ENCODE measurements at places on chromosomes 1 and 21.
A peak's percentile ranks its signal among the peaks of the same experiment; 100 is the strongest.

GRCh38 chr1:221149111-221149510, 269.9 kb downstream of the HLX start:
- peak; percentile 56 for DNase-seq

GRCh38 chr21:35358008-35358407, 308.9 kb upstream of the RUNX1 start:
- peak; percentile 47 for DNase-seq

- DNase-seq: peak; percentile 69
Measured at GRCh38 chr1:157782931-157783330, 6.0 kb upstream of the FCRL2 start.

- no peak for DNase-seq
Measured at GRCh38 chr1:156211243-156211642, 1.6 kb upstream of the PMF1 start.

GRCh38 chr1:32539584-32540571, 651 bp downstream of the ZBTB8A start:
- peak; percentile 46 for DNase-seq

Measured in suppressor macrophage (primary cell).